ENCODE measurements at places on chromosomes 1 and 21. TPM values are rescaled to one million over a fixed set of nuclear protein-coding genes. Genes with fewer than 3 reads are reported as not detected.

Gene RNF186
- total RNA-seq, result not detected

Gene APCS
- total RNA-seq, result not detected

Gene SERTAD4
- 8.3 TPM for total RNA-seq

Gene CRP
- not detected for total RNA-seq

Gene GPA33
- total RNA-seq, result not detected

Gene EDARADD
- 1.1 TPM for total RNA-seq

Data from H4 (cell line).